Hematopoietic multipotent progenitor cell treated with erythropoietin and hydrocortisone succinate and interleukin-3 and kit ligand, for 4 days (in vitro differentiated cells): ENCODE measurements at places on chromosomes 6 and 20.
A peak's percentile ranks its signal among the peaks of the same experiment; 100 is the strongest.

- DNase-seq, result peak; percentile 88
Measured at GRCh38 chr6:28212510-28213212, 12.4 kb upstream of the ZSCAN9 start.

DNA sequence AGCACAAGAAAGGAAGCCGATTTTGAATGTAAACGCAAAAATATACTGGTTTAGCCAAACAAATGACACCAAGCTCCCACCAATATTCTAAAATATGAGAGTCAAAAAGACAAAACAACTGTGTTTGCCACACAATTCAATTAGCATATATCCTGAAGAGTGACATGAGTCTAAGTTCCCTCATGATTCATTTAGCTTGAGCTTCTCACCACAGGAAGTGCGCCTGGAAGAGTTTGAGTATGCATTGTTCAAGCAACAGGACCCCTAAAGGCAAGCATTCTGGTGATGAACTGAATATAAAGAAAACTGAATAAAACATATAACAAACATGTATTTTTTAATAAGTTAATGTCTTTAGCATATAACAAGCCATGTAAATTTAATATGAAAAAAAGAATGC lies 115.2 kb upstream of the RUNX2 start:
- DNase-seq, result no peak

DNA sequence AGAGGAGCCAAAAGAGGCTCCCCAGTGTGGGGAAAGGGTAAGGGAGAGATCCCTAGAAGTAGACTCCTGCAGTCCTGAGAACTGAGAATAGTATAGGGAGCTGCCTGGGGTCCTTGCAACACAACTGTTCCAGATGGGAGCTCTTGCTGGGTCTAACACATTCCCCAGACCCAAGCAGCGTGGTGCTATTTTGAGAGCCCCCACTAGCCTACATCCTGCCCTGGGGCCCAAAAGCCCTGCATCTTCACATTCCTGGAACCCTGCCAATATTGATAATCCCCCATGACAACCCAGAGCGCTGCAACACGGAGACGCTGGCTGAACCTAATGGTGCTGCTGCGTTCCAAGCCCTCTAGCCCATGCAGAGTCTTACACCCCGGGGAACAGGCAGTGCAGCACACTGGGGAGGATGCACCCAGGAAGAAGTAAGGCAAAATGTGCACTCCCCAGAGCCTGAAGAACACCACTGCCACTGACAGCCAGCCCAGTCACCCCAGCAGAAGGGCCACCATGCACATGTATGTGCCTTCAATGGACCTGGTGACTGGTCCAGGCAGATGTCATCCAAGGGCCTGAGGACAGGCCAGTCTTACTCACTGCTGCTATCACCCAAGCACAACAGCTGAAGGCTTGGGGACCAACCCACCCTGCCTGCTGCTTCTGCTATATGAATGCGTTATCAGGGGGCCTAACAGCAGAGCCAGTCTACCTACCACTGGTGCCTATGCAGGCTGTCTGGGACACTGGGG lies 7.0 kb upstream of the RNF217 start:
- DNase-seq, result peak; percentile 6

- DNase-seq, result no peak
Measured at GRCh38 chr20:37690626-37691369, 3.0 kb upstream of the CTNNBL1 start.

GRCh38 chr6:141531040-141531439 lies 601.7 kb upstream of the GJE1 start:
- DNase-seq, result no peak

DNA sequence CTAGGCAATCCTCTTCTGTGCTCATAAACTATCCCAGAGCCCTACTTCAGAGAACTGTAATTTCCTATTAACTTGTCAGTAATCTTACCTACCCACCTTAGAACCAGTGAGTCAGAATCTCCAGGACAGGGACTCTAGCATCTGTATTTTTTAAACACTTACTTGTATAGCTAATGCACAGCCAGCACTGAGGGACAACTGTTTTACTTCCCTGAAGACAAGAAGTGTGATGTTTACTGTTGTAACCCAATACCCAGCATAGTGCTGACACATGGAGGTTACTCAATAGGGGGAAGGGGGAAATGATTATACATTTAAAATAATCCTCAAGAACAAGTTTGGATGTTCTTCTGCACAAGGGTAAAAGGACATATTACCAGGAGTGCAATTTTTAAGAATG lies 130.8 kb downstream of the BTBD9 start:
- peak; percentile 49 for DNase-seq

DNA sequence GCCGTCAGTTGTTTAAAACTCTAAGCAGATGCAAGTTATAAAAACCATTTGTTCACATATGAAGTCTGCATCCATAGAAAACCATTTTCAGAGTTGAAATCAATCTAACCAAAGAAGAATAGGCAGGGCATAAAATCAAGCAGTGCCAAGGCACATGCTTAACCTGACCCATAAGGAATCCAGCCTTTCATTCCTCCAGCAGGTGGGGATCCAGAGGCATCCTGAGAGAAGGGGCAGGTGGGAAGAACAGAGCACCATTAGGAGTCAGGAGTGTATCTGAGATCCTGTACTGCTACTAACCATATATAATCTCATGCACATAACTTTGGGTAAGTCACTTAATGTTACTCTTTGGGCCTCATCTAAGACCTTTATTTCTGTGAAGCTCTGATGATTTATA lies 29.4 kb upstream of the FOXO3 start:
- DNase-seq, result no peak

- no peak for DNase-seq
Measured at GRCh38 chr6:40626886-40627285, 39.7 kb upstream of the LRFN2 start.
